ENCODE measurements at places on chromosomes 4 and X.
A peak's percentile ranks its signal among the peaks of the same experiment; 100 is the strongest.

- DNase-seq = no peak
Observed at GRCh38 chr4:89305712-89306437, 1.7 kb downstream of the GPRIN3 start.

GRCh38 chrX:148572337-148572736, 71.9 kb downstream of the AFF2 start:
- no peak for DNase-seq

GRCh38 chr4:158356301-158356700, 146.0 kb downstream of the TMEM144 start:
- no peak for DNase-seq

DNA sequence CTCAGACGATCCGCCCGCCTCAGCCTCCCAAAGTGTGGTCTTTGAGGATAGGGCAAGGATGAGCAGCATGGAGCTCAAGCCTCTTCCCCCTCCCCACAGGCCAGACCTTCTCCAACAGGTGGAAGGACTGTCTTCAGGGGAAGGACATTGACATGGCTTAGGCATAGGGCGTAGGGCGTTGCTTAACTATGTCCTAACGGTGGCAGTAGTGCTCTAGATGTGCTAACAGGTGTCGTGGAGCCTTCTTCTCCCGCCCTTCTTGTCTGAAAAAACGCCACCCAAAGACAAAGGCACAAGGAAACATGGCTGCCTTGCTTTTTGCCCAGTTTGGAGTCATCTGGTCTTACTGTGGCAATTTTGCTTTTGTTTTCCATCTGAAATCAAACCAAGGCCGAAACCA, 219.8 kb downstream of the OR13H1 start:
- DNase-seq = peak; percentile 56

- no peak for DNase-seq
Observed at GRCh38 chr4:108428923-108429322, 191.5 kb upstream of the RPL34 start.
